T-helper 17 cell (primary cell): ENCODE measurements at places on chromosomes 7 and 10.
A peak's percentile ranks its signal among the peaks of the same experiment; 100 is the strongest.

- no peaks in the 10 kb centered on the region for H3K4me1 ChIP-seq
- DNase-seq = no peak
- no peak overlapping the region for H3K4me3 ChIP-seq
Observed at GRCh38 chr10:52040486-52040885, 273.6 kb upstream of the DKK1 start.

- H3K27me3 ChIP-seq = peaks cover 20% of the 10 kb centered on the region
- H3K4me1 ChIP-seq = peaks cover 2% of the 10 kb centered on the region
- H3K36me3 ChIP-seq = peaks cover 3% of the 10 kb centered on the region
Observed at GRCh38 chr10:4661511-4662255, 164.3 kb upstream of the AKR1E2 start.

- H3K4me3 ChIP-seq = no peak overlapping the region
- H3K27ac ChIP-seq = no peak overlapping the region
- no peaks in the 10 kb centered on the region for H3K36me3 ChIP-seq
- peaks cover 2% of the 10 kb centered on the region for H3K4me1 ChIP-seq
- DNase-seq = no peak
Observed at GRCh38 chr10:78457804-78458482, 424.3 kb downstream of the RPS24 start.

GRCh38 chr10:3901370-3901769, 116.4 kb upstream of the KLF6 start:
- no peak for DNase-seq
- peaks cover 14% of the 10 kb centered on the region for H3K4me1 ChIP-seq
- H3K4me3 ChIP-seq = no peak overlapping the region
- H3K27ac ChIP-seq = peak overlapping the region; percentile 84
- H3K36me3 ChIP-seq = no peaks in the 10 kb centered on the region
- H3K27me3 ChIP-seq = no peaks in the 10 kb centered on the region

DNA sequence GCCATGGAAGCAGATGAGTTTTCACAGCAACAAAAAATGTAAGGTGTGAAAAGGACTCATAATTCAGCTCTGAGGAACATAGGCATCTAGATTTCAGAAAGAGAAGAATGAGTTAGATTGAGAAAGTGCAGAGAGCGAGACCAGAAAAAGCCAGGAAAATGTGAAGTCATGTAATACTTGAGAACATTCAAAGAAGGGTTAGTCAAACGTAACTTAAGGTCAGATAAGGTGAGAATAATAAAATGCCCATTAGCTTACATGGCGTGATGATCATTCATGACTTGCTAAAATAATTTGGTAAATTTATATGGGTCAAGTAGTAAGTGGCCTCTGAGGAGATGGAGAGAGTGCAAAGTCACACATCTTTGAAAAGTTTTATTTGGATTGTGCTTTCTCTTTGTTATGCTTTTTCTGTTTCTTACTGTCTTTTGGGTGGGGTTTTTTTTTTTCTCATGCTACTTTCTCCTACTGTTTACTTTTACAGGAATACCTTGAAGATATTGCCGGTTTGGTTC, 271.8 kb upstream of the NRG3 start:
- no peaks in the 10 kb centered on the region for H3K27me3 ChIP-seq
- H3K36me3 ChIP-seq = no peaks in the 10 kb centered on the region
- no peaks in the 10 kb centered on the region for H3K4me1 ChIP-seq
- DNase-seq = no peak
- no peak overlapping the region for H3K27ac ChIP-seq

GRCh38 chr10:107434201-107434600, 269.7 kb upstream of the SORCS1 start:
- H3K27me3 ChIP-seq = no peaks in the 10 kb centered on the region
- H3K27ac ChIP-seq = no peak overlapping the region
- no peak overlapping the region for H3K4me3 ChIP-seq
- DNase-seq = no peak
- H3K4me1 ChIP-seq = no peaks in the 10 kb centered on the region

DNA sequence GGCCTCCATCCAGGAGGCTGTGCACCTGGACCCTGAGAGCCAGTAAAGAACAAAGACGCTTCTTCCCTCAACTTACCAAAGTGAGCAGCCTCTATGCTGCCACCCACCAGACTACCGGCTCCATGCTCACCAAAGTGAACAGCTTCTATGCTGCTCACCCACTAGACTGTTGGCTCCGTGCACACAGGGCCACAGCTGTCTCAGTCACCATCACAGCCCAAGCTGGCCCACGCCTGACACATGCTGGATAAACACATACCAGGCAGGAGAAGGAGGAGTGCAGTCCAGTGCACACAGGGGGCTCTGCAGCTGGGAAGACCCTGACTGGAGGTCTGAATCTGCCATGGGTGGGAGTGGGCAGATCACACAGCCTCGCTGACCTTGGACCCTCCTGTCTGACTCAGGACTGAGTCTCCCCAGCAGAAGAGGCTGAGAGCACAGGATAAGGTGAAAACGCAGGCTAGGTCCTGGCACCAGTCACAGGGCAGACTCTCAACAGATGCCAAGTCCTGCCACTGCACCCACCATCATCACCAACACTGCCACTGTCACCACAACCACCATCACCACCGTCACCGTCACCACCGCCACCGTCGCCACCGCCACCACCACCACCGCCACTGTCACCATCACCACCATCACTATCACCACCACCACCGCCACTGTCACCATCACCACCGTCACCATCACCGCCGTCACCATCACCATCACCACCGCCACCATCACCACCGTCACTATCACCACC, 130.9 kb downstream of the MAD1L1 start:
- DNase-seq = no peak
- no peak overlapping the region for H3K27ac ChIP-seq
- H3K36me3 ChIP-seq = no peaks in the 10 kb centered on the region
- H3K4me3 ChIP-seq = no peak overlapping the region
